ENCODE measurements at places on chromosomes 2 and 18.

DNA sequence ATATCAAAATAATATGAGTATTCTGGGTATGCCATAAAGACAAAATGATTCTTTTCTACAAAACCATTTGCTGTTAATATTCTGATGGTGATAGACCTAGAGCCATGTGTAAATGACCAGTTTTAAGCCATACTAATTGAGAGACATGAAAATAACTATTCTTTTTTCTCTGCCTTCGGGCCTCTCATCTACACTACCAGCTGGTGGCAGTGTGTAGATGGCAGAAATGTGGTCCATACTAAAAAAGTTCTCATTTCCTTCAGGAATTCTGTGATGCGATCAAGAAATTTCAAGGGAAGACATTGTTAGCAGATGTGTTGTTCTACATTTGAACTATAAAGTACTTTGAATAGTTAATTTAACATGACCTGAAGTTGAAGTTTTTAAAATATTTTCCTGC lies 485.2 kb downstream of the TRIB2 start:
- no peak for DNase-seq

GRCh38 chr18:28124131-28125029 lies 52.5 kb downstream of the CDH2 start:
- no peak for DNase-seq

GRCh38 chr2:145593991-145594614 lies 1074.2 kb upstream of the ZEB2 start:
- DNase-seq: no peak

DNA sequence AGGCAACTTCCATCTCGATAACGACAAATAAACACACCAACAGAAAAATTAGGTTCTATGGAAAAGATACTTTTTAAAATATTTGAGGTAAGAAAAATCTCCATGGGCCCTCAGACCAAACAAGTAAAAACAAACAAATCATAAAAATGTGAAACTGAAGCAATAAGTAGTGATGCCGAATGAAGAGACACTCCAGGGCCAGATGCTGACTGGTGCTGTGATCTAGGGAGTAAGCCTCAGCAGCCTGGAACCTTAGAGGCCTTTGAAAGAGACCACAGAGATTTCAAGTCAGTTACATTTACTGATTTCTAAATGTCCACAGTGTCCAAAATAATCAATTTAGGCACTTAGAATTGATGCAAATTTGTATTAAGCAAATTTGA lies 1144.7 kb downstream of the CNTNAP5 start:
- DNase-seq: no peak

DNA sequence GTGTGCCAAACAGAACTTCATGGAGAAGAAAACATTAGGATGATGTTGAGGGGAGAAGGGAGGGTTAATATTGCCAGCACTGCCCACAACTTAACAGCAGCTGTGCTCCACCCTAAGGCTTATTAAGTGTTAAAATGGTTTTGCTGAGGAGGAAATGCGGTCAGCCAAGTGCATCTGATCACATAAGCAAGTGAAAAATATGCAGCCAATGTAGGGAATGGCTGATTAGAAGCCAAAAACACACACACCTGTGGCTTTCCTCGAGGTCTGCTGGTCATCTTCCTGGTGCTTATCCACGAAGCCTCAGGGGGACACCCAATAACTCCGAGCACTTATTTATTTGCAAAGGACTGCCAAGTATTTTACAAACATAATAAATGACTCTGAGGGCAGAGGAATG lies 66.3 kb upstream of the GPR45 start:
- no peak for DNase-seq

- DNase-seq: no peak
These were observed 41.2 kb downstream of the MCFD2 start for GRCh38 chr2:46874236-46874929.

DNA sequence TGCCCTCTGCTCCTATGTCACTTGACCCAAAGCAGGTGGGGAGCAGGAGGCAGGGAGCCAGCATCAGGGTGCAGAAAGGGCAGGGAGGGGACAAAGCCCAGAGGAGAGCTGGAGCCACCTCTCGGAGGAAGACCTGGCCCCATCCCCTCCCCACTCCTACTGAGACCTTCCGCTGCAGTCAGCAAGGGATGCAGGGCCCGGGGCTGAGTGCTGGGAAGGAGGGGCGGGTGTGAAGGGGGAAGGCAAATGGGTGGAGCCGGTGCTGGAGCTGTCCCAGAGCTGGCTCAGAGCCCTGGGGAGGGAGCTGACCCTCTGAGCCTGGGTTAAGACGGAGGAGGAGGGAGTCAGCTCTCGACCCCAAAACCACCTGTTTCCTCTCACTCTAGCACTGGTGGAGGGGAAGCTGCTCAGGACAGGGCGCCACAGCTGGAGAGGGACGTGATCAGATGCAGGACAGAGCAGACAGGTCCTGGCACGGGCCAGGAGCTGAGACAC lies 33.8 kb downstream of the HS1BP3 start:
- DNase-seq: no peak

GRCh38 chr18:228586-228985 lies 39.3 kb downstream of the THOC1 start:
- no peak for DNase-seq

- DNase-seq: no peak
These were observed 256.2 kb downstream of the LNPK start for GRCh38 chr2:175745911-175746310.

DNA sequence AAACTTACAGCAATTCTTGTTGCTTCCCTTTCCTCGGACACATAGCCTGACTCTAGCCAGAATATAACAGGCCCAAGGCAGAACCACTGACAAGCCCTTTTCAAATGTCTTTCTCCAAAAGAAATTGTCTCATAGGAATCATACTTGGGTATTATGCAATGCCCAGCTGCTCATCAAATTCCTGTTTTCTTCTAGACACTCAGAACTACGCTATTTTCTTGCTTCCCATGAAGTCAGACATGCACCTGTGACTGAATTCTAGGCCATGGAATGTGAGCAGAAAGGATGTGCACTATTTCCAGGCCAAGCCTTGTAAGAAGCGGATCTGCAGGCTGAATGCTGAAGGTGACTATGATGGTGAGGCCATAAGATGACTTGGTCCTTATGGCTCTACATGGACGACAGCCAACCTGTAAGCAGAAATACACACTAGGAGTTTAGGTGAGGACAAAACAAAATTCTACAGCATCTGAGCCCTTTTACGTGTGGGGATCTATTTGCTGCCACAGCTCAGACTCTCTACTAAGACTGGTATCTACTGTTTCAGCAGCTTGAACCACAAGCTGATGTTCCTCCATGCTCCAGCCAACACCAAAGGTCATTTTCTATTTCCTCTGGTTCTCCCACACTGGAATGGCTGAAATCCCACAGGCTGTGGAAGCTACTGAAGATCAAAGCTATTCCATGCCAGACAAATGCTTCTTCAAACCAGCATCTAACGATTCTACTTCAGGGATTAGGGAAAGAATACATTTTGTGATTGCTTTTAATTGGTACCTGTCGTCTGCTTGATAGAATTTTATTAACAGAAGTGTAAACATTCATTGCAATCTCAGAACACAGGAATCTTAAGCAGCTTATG lies 378.7 kb downstream of the RBM43 start:
- DNase-seq: no peak

- no peak for DNase-seq
These were observed 31.9 kb upstream of the SOCS6 start for GRCh38 chr18:70256994-70257393.

GRCh38 chr2:151297882-151298281 lies 8.4 kb upstream of the NMI start:
- no peak for DNase-seq

Measured in effector memory CD4-positive, alpha-beta T cell (primary cell).